Hypothalamus (tissue), 51 donors: ENCODE measurements at places on chromosomes 12 and 14.

- no peak for DNase-seq
Measured at GRCh38 chr12:54014377-54015017, 5.7 kb downstream of the HOXC8 start.

- peak; percentile 49 for DNase-seq
Measured at GRCh38 chr12:132600048-132601032, 10.0 kb downstream of the LRCOL1 start.

DNA sequence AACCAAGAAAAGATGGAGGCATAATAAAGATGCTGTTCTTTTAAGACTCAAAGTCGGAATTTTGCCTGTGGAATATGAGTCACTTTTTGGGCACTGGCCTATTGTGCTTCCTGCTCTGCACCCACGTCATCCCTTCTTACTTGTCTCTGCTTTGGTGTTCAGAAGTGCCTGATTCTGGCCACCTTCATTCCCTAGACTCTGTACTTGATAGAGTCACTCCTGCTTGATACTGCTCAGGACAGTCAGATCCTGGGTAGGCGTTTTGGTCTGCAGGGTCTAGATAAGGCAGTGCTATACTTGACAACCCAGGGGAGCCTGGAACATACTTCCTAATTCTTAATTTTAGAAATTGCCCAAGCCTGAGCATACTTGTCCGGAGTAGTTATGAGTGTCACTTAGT lies 1.9 kb downstream of the LRRK2 start:
- no peak for DNase-seq

- DNase-seq: no peak
Measured at GRCh38 chr12:31991815-31992214, 32.6 kb downstream of the RESF1 start.
